Natural killer cell treated with Interleukin-12 subunit alpha and Interleukin-12 subunit beta and Interleukin-15 and Interleukin-18, amount 100 ng/mL, for 72 hours (primary cell): ENCODE measurements at places on chromosomes 5 and 9. TPM values are rescaled to one million over a fixed set of nuclear protein-coding genes. Genes with fewer than 3 reads are reported as not detected.

DNA sequence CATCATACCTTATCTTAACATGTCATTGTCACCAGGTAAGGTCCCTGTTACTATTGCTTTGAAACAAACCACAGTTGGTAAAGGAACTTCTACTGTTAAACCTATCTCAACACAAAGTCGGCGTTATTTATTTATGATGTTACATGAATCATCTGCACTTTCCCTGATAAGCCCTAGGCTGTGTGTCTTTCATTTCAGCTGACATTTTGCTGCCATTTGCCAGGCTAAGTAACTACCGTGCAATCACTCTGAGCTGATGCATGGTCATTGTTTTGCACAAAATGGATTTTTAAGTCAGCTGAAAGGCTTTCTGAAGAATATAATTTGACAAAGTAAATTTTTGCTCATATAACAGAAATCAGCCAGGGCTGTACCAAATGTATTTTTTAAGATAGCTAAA lies 546.5 kb downstream of the ZNF608 start:
- DNase-seq: no peak

DNA sequence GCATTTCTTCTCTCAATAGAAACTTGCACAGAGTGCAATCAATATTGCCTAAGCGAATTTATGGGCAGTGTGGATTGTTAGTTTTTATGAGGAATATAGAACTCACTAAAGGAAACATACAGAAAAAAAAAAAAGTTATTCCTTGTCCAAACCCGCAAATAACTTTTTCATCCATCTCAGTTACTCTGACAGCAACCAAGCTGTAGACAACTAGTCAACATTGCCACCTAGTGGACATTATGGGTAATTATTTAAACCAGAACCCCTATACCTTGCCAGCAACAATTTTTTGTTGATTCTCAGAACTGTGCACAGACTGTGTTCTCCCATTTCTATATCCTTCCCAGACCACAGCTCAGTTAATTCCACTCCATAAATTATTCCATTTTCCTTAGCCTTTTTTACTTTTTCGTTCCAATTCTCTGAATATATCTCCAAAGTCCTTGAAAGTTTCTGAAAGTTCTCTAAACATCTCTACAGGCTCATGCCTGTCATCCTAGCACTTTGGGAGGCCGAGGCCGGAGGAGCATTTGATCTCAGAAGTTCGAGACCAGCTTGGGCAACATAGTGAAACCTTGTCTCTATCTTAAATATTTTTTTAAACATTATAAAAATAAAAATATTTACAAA lies 2.6 kb upstream of the AFAP1L1 start:
- no peak for DNase-seq

Gene ROPN1L
- total RNA-seq: 2.6 TPM

DNA sequence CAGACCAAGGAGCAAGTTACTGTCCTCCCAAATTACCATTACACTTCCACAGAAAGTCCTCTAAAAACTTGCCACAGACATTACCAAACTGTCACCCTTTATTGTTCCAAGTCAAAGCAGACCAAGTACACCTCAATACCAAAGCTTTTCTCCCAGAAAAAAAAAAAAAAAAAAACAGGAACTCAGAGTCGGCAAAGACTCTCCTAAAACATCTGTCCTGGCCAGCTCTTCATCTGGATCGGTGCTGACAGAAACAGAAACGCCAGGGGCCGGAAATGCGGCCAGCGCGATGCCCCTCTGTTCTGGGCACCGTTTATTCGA lies 718 bp downstream of the DEPDC1B start:
- no peak for DNase-seq

GRCh38 chr5:174402222-174402812 lies 322.1 kb upstream of the MSX2 start:
- DNase-seq: no peak
